ENCODE measurements at places on chromosomes 7 and 10.
A peak's percentile ranks its signal among the peaks of the same experiment; 100 is the strongest.

DNA sequence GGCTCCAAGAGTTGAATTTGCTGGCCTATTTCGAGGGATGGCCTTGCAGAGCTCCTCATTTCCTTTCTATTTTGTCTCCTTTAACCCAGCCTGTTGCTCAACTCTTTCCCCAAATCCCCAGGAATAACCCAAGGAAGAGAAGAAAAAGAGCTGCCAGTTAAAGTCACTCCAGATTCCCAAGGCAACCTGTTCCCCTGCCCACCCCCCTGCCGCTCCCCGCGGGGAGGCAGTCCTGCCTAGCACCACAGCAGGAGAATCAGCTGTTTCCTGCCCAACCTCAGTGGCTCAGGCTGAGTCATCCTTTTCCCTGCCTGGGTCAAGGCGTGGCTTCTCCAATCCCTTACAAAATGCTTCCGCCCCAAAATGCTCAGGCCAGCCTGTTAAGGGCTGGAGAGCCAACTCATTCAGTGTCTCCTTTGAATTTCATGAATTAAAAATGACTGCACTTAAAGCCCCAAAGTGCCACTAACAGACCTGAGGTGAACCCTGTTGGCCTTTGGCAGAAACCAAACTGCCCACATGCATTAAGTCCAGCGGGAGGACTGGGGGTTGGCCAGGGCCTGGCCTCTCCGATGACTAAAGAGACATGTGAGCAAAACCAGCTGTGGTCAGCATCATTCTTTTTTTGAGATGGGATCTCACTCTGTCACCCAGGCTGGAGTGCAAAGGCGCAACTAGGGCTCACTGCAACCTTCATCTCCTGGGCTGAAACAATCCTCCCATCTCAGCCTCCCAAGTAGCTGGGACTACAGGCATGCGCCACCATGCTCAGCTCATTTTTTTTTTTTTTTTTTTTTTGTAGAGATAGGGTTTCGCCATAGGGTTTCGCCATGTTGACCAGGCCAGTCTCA, 83.2 kb upstream of the KIF5B start:
- peak; percentile 96 for DNase-seq

DNA sequence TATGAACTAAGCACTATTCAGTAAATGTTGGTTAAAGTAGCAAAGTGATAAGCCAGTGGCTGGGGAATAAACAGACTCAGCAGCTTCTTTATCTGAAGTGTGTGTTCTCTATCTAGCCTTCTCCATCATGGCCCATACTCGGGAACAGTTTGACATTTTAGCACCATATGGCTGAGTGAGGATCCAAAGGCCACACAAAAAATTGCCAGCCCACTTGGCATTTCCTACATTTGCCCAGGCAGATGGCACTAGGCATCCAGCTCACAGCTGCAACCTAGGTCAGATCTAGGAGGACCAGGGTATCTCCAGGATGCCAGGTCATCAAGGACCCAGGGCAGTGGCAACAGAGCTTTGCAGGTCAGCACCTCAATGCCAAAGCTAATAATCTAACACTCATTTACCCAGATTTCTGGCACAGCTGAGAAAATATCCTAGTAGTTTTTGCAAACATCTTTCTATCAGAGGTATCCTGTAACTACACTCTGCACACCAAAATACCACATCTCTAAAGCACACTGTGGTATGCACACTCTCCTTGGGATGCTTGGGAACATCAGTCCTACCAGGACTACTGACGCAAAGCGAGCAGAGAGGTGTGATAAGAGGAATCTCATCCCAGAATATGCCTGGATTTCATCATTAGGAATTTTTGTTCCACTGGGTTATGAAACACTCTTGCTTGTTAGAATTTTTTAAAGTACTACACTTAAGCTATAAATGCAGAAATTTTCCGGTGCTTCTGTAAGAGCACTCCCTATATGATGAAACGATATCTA, 61.7 kb downstream of the DOCK4 start:
- DNase-seq, result no peak

DNA sequence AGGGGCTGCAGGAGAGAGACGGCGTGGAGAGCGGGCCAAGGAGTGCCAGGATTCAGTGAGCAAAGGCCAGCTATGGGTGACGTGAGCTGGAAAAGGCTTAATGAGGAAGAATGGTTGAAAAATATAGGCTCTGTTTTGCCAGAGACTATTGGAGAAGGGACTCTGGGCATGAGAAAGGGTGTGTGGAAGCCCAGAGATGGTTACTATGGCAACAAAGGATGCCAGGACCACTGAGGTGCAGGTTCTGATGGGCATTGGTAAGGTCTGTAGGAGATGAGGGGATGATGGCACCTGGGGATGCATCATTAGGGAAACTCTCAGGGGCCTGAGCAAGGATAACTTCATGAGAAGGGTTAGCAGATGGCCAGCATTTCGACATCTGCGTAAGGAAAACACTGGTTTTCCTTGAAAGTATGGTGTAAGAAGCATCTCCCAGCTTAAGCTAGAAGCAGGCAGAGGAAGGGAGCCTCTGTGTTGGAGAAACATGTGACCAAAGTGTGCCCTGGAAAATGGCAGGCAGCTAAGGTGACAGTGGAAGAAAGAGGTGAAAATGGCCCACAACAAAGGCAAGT, 21.6 kb upstream of the FAM180A start:
- no peak for DNase-seq

- DNase-seq, result no peak
These were observed 126.6 kb downstream of the CUX1 start for GRCh38 chr7:101943889-101944600.

- no peak for DNase-seq
These were observed at the start of gene CYP17A1 for GRCh38 chr10:102837230-102837721. Gene CYP17A1, minus strand, starts transcription at chr10:102837413. Its CDS starts 52 bp downstream, at chr10:102837361.

DNA sequence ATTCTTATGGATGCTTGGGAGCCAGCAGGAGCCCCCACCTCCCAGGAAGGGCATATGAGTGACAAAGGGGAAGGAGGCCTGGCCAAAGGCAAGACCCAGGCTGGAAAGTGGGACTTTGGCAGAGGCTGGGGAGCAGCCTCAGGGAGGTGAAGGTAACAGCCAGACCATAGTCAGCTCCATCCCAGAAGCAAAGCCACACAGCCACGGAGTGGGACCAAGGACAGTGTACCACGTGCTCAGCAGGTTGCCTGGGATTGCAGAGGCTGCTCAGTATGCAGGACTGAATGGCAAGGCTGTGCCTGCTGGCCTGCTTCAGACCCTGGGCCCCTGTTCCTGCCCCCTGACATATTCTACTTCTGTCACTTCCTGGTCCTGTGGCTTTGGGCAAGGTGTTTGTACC, 17.6 kb upstream of the GPR26 start:
- DNase-seq, result no peak

- no peak for DNase-seq
These were observed 66.3 kb upstream of the SH2B2 start for GRCh38 chr7:102220229-102220850.

DNA sequence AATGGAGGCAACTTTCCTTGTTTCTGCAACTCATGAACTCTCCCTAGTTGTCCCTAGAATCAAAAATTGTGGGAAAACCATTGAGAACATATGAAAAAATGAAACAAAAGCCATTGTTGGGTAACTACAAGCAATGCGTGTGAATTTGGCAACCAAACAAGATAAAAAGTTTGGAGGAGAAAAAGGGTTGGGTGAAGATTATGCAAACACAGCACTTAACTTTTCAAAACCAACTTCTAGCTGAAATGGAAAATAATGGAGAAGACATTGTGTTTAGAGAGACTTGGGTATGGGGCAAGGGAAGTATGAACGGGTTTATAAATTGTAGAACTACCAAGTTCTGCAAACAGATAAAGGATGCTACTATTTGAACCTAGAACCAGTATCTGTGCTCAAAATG, 89.0 kb upstream of the SVIL start:
- no peak for DNase-seq

- no peak for DNase-seq
These were observed 21.5 kb upstream of the ZNF800 start for GRCh38 chr7:127413962-127414361.

DNA sequence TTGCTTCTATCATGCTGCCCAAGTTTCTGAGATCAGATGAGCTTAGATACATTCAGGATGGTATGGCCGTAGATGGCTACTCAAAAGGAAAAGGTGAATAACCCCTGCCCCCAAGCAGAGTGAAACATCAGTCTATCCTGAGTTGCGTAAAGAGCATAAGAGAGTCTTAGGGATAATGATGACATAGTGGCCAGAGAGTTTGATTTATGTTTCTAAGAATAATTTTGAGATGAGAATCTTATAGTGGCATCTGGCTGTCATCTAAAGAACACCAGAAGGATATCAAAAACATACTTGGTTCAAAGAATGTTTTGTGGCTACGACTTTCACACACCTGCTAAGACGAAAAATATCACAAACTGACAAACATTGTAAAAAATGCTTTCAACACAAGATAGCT, 20.6 kb downstream of the PIK3CG start:
- no peak for DNase-seq

DNA sequence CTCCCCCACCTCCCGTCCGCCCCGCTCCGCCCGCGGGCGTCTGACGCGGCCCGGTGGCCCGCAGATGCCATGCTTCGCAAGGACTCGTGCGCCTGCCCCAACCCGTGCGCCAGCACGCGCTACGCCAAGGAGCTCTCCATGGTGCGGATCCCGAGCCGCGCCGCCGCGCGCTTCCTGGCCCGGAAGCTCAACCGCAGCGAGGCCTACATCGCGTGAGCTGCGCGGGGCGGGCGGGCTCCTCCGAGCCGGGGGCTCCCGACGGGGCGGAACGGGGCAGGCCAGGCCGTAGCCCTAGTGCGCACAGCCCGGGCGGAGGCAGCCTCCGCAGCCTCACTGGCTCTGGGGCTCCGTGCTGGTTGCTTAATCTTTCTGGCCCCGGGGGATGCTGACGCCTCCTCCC, 2.8 kb downstream of the ASIC3 start:
- peak; percentile 83 for DNase-seq

DNA sequence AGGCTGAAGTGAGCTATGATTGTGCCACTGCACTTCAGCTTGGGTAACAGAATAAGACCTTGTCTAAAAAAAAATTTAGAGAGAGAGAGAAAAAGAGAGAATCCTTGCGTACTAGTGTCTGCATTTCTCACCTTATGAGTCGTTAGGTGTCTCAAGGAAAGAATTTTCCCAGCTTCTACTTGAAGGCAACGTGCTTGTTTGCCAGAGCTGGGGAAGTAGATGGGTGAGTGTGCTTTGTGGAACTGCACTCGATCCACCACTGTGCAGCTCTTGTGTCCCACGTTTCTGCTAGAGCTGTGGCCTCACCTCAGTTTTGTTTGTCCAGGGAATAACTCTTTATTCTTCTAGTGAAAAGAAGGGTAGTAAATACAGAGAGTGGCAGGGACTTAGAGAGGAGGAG, 38.9 kb downstream of the HDAC9 start:
- no peak for DNase-seq

- no peak for DNase-seq
These were observed 582.6 kb downstream of the CALN1 start for GRCh38 chr7:71829515-71829914.

GRCh38 chr10:73859428-73859783, 14.9 kb downstream of the CAMK2G start:
- DNase-seq, result no peak

DNA sequence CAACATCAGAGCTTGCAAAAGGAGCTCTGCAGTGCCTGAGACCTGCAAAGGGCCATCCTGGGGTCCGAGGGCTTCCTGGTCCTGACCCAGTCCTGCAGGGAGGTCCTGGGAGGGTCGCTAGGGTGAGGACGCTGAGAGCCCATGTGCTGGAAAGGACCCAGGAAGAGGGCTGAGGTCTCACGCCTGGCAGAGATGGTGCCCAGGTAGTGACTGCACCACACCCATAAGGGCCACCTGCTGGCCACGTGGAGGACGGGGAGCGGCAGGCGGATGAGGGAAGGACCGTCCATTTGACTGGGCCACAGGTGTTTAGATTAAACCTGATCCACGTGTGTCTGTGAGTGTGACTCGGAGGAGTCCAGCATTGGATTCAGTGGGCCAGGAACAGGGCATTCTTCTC, 392.8 kb downstream of the DNAJB6 start:
- DNase-seq, result no peak

DNA sequence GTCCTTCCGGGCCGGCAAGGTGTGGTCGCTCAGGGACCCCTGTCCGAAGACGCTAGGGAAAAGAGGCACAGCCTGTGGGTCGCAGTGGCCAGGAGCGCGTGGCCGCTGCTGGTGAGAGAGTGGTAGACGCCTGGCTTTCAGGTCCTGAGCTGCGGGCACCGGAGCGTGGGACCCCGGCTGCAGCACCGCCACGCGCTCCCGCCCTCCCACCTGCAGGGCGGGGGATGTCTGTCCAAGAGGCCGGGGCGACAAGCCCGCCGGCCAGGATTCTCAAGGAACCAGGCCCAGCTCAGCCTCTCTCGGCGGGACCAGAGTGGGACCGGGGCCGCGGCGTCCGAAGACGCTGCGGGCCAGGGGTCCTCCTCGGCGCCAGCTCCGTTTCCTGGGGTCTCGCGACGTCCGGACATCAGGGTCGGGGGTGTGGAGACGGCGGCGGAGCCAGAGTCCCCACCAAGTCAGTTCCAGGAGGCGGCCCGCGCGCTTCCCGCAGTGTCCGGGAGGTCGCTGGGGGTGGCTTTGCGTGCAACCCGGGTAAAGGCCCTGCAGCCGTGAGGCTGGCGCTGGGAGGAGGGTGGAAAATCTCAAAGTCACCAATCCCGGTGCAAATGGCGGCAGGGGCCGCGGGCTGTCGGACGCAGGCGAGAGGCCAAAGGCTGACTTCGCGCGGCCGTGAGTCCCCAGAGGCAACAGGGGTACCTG, 5.5 kb downstream of the ZNF503 start:
- DNase-seq, result peak; percentile 57
